Activated naive CD8-positive, alpha-beta T cell treated with anti-CD3 and anti-CD28 coated beads, Interleukin-2, amount 10 ng/mL, durations not matched to agents 7 days and 5 days (primary cell): ENCODE measurements at places on chromosomes 12 and 14. TPM values are rescaled to one million over a fixed set of nuclear protein-coding genes. Genes with fewer than 3 reads are reported as not detected.

- DNase-seq: no peak
These were observed 71.7 kb upstream of the PELI2 start for GRCh38 chr14:56046546-56046945.

DNA sequence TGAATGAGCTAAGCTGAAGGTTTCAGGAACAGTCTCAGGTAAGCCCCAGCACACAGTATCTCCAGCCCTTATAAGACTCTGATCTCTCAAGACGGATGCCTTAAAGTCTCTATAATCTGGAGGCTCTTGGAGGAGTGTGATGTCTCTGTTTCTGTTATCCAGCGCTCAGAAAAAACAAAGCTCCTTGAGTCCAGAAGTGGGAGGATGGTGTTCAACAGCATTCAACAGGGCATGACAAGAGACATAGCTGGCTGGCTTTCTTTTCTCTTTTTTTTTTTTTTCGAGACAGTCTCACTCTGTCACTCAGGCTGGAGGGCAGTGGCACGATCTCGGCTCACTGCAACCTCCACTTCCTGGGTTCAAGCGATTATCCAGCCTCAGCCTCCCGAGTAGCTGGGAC lies 31.6 kb upstream of the TESC start:
- DNase-seq: no peak

GRCh38 chr12:40336573-40337199 lies 111.9 kb downstream of the LRRK2 start:
- DNase-seq: no peak

DNA sequence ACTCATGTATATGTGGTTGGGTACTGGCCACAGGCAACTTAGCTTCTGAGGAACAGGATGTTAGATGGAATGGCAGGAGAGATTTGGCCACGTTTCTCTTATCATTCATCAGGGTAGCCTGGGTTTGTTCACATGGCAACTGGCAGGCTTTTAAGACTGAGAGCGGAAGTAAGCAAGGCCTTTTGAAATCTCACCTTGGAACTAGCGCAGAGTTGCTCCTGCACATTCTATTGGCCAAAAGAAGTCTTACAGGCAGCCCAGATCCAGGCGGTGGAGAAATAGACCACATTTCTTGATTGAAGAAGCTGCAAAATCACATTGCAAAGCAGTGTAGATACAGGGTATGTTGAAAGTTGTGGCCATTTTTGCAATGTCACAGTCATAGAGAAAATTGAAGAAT lies 3.7 kb downstream of the CLEC4A start:
- DNase-seq: no peak

DNA sequence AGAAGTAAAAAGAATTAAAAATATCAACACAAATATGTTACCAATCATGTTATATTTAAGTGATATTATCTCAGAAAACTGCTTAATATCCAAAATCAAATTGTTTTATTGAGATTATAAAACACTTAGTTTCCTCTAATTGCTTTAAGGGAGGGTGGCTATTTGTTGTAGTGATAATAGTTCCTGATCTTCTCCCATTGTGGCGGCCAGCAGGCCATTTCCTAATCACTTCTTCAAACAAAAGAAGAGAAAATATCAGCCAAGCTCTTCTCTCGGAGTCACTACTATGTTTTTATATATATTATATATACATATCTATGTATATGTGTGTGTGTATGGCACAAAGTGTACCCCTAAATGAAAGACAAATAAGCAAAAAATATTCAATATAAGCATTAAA lies 31.5 kb downstream of the ERO1A start:
- DNase-seq: no peak

GRCh38 chr14:39469094-39469710 lies 37.0 kb upstream of the FBXO33 start:
- peak; percentile 36 for DNase-seq

GRCh38 chr14:32710731-32711680 lies 227.7 kb upstream of the NPAS3 start:
- no peak for DNase-seq

DNA sequence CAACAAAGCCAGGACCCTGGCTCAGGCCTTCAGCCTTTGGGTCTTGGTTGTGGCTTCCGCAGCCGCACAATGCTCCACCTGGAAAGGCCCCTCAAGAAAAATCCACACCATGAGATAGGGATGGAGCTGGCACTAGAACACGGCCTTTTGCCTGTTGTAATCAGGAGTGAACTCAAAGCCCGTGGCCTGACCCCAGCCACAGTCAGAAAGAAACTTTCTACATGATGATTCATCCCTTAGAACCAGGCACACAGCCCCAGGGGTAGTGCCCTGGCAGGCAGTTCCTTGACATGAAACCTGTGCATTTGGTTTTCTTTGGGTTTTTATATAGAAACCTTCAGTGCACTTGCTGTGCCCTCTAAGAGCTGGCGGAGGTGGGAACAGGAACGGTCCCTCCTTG lies 5.1 kb downstream of the CLMN start:
- no peak for DNase-seq

DNA sequence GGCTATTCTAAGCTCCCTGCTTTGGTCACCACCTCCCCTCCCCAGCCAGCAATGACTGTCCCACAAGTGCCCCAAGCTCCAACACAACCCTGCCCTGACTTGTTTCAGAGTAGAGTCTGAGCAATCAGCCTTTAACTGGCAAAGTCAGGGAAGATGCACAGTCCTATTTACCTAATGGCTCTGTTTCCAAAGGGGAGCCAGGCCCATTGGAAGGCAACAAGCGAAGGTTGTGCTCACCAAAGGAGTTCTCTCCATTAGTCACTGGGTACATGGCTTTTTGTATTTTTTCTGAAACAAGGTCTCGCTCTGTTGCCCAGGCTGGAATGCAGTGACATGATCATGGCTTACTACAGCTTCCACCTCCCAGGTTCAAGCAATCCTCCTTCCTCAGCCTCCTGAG lies 267.1 kb upstream of the CRY1 start:
- DNase-seq: no peak

DNA sequence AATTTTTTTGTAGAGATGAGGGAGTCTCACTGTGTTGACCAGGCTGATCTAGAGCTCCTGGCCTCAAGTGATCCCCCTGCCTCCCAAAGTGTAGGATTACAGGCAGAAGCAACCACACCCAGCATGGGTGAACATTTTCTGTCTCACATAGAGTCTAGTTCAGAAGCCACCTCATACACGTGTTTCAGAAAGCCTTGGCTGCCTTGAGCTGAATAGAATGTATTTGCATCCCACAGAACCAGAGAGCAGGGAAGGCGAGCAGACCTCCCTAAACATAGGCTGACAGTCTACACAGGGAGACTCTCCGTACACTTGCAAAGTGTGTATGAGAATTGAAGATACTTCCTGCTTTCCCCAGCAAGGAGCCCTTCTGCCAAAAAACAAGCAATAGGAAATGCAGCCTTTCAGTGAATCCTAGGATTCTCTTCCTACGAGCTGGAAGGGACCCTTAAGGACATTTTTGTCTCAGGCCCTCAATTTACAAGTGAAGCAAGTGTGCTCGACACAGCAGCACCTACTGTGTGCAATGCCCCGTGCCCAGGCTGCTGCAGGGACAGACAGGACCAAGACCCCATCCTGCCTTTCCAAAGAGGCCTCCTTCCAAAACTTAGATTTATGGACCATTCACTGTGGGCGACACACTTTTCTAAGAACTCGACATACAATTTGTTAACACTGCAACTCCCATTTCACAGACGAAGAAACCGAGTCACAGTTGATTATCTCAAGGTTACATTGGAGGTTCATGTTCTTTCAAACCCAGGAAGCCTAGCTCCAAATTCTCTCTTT lies 11.2 kb downstream of the NUAK1 start:
- DNase-seq: no peak

DNA sequence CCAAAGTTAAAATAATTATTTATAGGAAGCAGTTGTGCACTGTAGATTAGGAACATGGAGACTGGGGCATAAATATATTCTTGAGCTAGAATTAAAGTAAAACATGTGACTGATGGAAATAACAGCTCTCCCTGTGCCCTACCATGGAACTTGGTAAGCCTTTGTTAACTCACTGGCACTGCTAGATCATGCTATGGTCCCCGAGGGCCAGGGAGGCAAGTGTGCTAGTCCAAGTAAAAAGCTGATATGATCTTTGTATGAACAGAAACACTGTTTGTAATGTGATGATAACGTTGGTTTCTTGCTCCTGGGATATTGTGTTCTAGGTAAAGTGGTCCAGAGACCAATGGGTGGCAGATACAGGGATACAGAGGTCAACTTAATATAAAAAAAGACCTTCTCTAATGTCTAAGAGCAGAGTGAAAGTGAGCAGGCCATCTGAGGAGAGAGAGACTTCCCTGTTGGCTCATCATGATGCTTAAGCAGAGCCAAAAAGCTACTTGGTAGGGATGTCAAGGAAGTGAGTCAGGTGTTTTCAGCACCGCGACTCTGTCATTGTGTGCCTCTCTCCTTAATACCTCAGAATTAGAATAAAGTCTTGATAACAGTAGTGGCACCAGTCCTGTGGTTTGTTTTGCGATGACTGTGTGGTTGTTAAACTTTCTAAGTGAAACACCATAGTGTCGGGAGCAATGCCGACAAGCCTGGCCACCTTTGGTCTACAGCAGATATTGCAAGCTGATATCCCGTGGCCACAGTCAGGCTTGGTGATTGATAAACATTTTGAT lies 27.6 kb downstream of the BICD1 start:
- DNase-seq: peak; percentile 38

DNA sequence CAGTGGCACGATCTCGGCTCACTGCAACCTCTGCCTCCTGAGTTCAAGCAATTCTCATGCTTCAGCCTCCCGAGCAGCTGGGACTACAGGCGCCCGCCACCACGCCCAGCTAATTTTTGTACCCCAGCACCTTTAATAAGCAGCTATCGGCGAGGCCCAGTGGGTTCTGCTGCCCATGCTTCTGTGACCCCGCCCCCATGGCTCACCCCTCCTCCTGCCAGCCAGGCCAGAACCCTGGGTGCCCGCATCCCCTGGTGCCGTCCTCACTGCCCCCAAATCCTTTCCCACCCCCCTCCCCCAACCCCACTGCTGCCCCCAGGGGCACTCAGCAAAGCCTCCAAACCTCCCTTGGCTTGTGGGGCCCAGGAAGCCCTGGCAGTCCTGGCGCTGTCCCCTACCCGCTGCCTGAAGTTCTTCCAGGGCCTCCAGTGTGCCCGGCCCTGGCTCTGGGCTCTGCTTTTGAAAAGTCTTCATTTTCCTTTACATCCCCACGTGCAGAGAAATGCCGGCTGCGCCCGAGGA lies 14.5 kb downstream of the BAG5 start:
- no peak for DNase-seq

DNA sequence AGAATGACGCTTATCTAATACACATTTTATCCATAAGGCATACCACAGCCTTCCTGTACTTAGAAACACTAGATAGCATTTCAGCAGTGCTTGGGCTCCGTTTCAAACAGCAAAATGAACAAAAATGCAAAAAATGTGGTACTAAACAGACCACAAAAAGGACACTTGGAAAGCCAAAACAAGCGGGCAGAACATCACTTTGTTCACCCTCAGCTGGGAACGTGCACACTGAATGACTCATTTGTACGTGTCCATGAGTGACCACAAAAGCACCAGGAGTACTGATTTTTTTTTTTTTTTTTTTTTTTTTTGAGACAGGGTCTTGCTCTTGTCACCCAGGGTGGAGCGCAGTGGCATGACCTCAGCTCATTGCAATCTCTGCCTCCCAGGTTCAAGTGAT lies 8.9 kb upstream of the FOXN3 start:
- DNase-seq: no peak

DNA sequence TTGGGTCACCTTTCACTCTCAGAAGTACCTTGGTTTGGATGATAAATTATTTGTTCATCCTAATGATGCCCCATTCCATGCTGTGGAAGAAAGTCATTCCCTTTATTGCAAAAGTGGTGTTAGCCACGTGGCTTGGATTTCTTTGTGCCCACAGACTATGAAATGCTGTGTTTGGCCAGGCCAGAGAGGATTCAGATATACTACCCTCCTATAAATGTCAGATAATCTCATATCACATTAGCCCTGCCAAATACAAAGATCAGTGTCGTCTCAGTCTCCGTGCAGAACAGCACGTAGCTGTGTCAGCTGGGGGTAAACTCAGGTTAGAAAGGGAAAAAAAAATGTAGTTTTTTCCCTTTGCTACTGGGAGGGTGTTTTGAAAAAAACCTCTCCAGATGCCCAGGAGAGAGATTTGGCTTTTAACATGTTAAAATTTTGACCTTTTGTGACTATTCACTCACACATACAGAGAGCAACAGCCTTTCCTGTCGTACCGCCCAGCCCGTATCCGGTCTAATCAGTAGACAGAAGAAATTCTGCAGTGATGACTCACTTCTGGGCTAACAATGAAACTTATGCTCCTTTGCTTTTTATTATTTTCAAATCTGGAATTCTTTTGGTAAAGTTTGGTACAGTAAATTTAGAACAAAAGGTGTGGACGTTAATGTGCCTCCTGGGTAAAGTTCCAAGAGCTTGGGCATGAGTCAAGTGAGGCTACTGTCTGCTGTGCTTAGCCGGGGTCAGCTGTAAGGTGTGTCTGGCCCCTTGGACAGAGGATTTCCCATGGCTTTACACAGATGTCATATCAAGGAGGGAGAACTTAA lies 8.5 kb upstream of the PTPRB start:
- no peak for DNase-seq

DNA sequence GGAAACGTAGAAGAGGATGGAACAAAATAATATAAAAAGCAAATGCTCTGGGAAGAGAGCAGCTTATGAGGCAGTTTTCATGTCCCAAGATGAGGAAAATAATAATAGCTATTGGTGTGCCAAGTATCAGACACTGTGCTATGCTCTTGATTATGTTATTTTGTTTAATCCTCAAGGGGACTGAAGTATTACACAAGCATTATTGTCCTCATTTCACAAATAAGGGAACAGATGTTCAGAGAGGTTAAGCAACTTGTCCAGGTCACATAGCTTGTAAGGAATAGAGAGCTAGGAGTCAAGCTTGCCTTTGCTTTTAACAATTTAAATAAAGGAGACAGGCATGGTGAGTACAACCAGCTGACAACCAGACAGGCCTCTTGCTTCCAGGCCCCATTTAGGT lies 26.9 kb upstream of the LTBP2 start:
- no peak for DNase-seq

DNA sequence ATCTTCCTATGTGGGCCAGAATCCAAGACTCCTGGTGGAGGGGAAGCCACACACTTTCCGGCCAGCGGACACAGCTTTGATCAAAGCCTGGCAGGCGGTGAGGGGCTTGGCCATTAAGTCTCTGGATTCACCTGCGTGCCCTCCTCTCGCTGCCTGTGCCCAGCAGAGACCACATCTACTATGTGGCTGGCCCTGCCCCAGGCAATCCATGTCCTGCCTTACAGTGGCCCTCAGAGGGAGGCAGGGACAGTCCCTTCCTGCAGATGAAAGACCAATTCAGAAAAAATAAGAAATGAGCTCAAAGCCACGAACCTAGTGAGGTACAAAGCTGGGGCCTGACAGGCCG lies 82.7 kb upstream of the GPR68 start:
- no peak for DNase-seq

ZNF891 gene
- total RNA-seq: 3.9 TPM

RAPGEF3 gene
- 1.1 TPM for total RNA-seq

SERPINA5 gene
- total RNA-seq: not detected

HNRNPC gene
- total RNA-seq: 658 TPM
